ENCODE measurements at places on chromosomes 3 and 15.

DNA sequence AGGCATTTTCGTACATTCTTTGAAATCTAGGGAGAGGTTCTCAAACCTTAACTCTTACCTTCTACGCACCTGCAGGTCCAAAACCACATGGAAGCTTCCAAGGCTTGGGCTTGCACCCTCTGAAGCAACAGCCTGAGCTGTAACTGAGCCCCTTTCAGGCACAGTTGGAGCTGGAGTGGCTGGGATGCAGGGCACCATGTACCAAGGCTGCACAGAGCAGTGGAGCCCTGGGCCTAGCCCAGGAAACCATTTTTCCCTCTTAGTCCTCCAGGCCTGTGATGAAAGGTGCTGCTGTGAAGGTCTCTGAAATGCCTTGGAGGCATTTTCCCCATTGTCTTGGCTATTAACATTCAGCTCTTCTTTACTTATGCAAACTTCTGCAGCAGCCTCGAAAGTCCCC, 66.9 kb upstream of the ZBED2 start:
- DNase-seq, result no peak

GRCh38 chr3:27312044-27312668, 57.0 kb downstream of the NEK10 start:
- no peak for DNase-seq

DNA sequence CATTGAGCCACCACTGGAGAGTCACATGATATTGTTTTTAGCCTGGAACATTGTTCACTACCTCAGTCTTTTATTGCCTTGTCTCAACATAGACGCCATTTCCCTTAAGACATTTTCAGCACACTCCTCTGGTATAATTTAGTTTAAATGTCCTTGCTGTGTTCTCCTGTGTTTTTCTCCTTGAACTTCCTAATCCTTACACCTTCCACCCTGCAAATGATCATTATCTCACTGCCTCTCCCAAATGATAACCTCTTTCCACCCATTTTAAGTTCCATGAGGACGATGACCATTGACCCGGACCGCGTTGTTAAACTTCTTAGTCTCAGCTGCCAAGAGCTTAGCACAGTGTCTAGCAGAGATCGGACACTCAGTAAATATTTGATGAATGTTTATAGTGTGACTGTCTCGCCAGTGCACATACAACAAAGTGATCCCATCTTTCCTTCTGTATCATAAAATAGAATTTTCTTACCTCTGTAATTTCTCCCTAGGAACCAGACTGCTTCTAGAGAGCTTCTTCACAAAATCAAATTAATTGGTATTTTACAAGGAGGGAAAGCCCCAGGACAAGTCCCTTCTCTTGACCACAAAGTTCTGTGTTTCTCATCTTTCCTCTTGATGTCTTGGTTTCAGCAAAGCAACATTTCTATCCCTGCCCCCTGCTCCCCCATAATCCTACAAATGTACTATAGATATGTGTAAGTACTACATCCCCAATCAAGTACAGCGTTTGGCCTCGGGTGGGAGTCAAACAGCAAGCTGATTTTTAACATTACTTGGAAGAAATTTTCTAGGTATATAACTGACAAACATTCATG, 429.6 kb downstream of the LPP start:
- peak; percentile 12 for DNase-seq

DNA sequence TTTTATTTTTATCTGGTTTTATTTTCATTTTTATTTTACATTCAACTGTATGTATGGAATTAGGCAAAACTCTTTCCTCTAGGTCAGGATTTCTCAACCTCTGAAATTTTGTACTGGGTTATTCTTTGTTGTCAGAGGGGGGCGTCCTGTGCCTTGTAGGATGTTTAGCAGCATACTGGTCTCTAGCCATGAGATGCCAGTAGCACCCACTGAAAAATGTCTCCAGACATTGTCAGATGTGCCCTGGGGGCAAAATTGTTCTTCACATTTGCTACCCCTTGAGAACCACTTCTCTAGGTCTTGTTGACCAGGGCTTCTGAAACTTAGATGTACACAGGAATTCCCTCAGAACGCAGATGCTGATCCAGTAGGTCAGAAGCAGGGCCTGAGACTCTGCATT, 5.4 kb downstream of the CHRNA5 start:
- no peak for DNase-seq

DNA sequence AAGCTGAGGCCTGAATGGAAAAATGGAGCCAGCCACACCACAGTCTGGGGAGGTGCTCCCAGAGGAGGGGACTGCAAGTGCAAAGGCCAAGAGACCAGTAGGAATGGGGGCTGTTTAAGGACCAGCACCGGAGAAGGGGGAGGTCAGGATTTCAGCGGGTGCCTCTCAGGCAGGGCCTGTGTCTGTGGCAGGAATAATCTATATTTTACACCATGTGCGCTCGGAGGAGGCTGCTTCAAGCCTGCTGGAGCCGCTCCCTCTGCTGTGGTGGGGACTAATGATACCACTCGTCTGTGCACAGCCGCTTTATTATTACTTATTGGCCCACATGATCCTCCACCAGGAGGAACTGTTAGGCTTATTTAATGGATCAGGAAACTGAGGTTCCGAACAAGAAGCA, 45.3 kb downstream of the TPRA1 start:
- DNase-seq, result no peak

GRCh38 chr15:73345658-73346057, 23.1 kb downstream of the HCN4 start:
- DNase-seq, result no peak

GRCh38 chr3:162119651-162120050, 623.0 kb downstream of the OTOL1 start:
- no peak for DNase-seq

- DNase-seq, result no peak
These were observed 87.8 kb downstream of the ASB7 start for GRCh38 chr15:100690032-100690794.

DNA sequence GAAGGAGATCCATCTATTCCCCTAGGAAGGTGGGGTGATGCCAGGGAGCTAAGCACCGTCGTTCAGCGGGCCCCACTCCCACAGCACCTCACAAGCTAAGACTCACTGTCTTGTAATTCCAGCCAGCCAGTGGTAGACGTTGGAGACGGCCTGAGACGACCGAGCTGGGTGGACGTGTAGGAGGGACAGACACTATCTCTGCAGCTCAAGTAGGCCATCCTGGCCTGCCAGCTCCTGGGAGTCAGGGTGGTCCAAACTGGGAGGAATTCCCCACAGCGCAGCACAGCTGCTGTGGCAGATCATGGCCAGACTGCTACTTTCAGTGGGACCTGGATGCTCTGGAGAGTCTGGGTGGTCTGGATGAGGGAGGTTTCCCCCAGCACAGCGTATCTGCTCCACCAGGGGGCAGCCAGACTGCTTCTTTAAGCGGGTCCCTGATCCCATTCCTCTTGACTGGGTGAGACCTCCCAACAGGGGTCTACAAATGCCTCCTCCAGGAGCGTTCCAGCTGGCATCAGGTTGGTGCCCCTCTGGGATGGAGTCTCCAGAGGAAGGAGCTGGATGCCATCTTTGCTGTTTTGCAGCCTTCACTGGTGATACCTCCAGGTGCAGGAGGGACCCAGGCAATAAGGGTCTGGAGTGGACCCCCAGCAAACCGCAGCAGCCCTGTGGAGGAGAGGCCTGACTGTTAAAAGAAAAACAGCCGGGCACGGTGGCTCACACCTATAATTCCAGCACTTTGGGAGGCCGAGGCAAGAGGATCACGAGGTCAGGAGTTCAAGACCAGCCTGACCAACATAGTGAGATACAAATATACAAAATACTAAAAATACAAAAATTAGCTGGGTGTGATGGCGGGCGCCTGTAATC, 27.6 kb downstream of the GNB5 start:
- peak; percentile 8 for DNase-seq

DNA sequence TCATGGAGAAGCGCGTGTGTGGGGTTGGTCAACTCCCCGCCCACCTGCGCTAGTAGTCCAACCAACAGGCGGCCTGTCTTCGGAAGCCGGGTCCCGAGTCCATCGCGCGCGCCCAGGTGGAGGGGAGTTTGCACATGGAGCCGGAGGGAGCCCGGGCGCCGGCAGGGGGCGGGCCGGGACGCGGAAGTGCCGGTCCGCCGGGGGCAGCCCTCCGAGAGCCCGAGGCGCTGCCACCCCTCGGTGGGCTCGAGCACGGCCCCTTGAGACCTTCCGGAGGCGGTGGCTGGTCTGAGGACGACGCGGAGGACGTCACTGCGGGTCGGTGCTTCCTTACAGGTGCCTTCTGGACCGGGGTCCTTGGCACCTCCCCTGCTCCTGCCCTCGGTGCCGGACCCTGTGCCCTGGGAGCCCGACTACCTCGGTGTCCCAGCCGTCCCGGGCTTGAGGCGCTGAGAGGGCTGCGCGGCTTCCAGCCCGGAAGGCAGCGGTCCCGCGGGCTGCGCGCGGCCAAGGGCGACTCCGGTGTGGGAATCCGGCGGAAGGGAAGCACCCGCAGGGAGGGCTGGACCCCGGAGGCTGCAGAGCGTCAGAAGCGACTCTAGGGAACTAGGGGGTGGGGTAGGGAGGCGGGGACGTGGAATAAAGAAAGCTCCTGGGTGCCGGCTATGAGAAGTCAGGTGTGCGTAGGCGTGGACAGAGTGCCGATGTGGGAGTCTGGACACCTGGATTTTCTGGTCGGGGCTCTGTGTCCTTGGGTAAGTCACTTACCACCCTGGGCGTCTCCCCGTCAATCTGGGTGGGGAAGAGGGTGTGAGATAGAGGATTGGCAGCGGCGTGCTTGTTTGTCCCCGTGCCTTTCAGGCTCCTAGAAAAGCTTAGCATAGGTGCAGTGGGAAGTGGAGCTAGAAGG, 212.3 kb downstream of the FGF12 start:
- no peak for DNase-seq

DNA sequence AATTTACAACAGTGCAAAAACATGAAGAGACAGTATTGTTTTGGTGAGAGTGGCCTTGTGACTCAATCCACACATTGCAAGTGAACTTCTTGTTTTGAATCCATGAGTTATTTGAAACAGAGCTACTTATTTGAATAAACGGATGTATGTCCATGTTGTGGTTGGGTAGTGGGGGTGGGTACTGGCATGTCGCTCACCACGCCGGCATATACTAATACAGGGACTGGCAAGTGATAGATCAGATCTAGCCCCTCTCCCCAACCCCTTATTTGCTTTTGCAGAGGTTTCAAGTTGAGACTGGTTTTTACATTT, 83.8 kb downstream of the EDEM1 start:
- DNase-seq, result no peak

DNA sequence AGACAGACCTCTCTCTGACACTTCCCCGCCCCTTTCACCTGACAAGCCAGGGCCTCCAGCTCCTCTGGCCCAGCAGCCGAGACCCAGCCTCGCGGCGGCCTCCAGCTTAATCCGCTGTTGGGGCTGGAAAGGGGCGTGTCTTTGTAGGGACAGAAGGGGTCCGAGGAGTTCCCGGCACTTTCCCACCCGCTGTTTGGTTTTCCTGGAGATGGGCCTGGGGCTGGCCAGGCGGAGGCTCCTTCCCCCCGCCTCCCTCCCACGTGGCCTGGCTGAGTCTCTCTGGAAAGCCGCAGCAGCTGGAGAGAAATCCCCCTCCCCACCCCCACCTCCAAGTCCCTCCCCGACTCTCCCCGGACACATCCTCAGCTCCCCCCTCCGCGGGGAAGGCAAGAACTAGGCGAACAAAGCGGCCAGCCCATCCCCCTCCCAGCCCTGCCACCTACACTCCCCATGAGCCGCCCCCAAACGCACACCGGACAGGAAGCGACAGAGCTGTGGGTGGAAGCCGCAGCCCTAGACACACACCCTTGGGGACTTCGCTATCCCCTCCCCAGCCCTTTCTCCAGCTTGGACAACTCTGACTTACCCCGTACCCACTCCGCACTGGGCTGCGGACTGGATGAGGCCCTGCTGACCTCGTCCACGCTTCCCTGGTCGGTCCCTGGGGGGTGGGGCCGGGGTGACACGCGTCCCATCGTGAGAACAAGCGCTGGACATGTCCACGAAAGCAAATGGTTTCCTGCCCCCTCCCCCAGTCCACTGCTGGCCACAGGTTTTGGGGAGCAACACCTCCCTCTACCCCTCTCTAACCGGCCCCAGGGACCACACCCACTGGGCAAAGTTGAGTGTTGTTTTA, 1.2 kb downstream of the IGDCC4 start:
- DNase-seq, result no peak

DNA sequence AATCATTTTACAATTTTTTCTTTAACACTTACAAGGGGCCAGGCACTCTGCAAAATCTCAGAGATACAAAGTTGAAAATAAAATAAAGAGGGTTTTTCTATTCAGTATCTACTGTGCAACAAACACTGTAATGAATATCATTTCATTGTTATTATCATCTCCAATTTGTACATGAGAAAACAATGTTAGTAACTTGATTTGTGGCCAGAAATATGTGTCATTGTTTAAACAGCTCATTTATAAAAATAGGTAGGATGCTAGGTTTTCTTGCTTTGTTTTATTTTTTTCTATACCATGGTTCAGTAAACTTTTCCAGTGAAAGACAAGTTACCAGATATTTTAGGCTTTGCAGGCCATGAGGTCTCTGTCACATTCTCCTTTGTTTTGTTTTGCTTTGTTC, 318.1 kb upstream of the UBE2E2 start:
- no peak for DNase-seq

All from CD4-positive, alpha-beta T cell (primary cell).